ENCODE measurements at places on chromosomes 11 and 22.

- no peak for DNase-seq
Measured at GRCh38 chr11:75796091-75796435, 18.9 kb upstream of the UVRAG start.

- no peak for DNase-seq
Measured at GRCh38 chr11:79616392-79616851, 175.6 kb upstream of the TENM4 start.

GRCh38 chr11:65112546-65113360, 1.1 kb downstream of the TM7SF2 start:
- DNase-seq, result peak; percentile 46

DNA sequence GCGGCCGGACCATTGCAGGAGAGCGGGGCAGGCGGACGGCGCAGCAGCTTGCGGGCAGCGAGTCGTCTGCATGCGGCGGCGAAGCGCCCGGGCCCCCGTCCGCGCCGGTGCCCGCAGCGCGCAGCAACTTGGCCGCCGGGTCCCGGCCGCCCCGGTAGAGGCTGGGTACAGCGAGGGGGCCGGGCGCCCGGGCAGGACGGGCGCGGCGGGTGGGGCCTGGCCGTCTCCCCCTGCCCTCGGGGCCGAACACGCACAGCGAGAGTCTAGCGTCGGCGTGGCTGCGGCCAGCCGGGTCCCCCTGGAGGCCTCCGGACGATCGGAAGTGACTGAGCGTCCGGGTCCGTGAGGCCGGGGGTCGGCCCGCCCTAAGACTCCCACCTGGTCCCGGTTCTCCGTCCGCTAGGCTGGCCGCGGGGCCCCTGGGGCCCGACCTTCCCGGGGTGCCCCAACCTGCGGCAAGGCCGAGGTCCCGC, 775 bp upstream of the TRABD start:
- DNase-seq, result no peak

- DNase-seq, result no peak
Measured at GRCh38 chr22:38442967-38443627, 11.9 kb downstream of the KCNJ4 start.

GRCh38 chr11:118164885-118165284, 11.6 kb downstream of the SCN2B start:
- DNase-seq, result no peak

DNA sequence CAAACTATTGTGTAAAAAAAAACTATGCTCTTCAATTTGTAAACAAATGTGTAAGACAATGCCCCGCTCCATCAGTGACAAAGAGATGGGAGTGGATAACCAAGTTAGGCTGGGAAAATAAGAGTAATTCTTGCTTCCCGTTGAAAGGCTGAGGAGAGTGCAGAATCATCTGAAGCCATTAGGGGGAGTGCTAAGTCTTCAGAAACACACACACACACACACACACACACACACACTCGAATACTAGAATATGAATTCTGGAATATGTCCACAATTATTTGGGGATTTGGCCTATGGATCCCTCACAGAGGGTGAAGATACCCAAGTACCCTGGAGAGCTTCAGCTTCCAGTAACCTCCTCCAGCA, 27.8 kb upstream of the ROBO3 start:
- DNase-seq, result peak; percentile 47

- no peak for DNase-seq
Measured at GRCh38 chr11:8268530-8269400, 5.1 kb upstream of the LMO1 start.

DNA sequence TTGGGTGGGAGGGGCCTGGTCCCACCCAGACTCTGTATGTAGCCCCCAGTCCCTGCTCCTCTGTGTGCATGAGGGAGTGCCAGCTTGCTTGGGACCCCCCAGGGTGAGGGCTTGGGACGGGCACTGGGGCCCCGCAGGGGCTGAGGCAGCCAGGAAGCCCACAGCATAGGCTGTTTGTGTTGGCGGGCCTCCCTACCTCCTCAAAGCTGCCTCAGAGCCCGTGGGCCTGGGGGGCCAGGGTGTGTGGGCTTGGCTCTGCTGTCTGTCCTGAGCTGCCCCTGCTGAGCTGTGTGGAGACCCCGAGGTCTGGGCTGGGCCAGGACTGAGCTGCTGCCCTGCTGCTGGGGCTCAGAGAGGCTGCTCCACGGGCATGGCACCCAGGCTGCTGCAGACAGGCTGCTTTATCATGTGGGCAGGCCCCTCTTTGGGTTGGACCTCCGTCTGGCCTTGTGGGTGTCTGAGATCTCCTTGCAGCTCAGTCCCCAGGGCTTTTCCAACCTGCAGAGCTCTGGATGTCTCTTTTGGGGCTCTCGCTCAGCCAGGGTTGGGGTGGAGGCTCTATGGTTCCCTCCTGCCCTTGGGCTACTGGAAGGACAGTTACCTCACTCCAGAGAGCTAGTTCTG, 3.3 kb downstream of the TSPAN4 start:
- DNase-seq, result no peak

- DNase-seq, result no peak
Measured at GRCh38 chr11:15107730-15108515, 6.8 kb upstream of the INSC start.

GRCh38 chr11:28629235-28629634, 521.0 kb downstream of the METTL15 start:
- DNase-seq, result no peak

DNA sequence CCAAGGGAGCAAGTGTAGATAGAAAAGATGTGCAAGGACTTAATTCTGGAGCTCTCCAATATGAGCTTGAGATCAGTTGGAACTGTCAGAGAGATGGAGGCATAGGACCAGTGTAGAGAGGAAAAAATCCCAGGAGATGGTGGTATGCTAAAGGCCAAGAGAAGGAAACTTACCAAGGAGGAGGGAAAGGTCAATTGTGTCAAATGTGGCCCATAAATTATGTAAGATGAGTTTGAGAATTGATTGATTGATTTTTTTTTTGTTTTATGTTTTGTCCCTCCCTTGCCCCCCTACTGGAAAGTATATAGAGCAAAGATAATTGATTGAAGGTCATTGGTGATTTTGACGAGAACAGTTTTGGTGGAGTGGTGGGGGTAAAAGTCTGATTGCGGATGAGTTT, 2.8 kb upstream of the USP2 start:
- DNase-seq, result no peak

DNA sequence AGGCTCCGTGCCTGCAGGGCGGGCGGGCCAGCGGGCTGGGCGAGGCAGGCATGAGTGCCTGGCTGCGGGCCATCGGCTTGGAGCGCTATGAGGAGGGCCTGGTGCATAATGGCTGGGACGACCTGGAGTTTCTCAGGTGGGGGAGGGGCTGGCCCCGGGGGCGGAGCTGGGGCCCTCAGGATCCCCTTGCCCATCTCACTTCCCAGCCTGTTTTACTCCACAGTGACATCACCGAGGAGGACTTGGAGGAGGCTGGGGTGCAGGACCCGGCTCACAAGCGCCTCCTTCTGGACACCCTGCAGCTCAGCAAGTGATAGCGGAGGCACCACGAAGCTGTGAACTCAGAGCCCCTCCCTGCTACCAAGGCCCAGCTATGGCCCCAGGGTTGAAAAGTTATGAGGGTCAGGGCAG, 5.9 kb downstream of the PHOX2A start:
- DNase-seq, result peak; percentile 20

DNA sequence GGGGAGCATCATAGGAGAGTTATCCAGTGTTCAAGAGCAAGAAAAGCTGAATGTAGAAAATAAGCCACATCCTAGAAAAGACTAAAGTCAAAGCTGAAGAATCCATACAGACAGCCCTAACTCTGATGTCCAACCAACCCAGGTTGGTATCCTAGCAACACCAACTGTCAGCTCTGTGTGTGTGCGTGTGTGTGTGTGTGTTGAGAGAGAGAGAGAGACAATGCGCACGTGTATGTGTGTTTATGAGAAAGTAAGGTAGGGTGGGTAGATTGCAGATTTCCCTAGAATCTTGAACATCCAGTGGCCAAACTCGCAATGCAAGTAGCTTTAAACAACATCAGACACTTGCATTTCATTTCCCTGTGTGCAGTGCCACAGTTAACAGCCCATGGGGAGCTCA, 274.9 kb downstream of the FAM181B start:
- no peak for DNase-seq

- no peak for DNase-seq
Measured at GRCh38 chr11:1194231-1194976, 28.5 kb upstream of the MUC5B start.

- no peak for DNase-seq
Measured at GRCh38 chr11:69943066-69943465, 123.8 kb upstream of the FGF3 start.

DNA sequence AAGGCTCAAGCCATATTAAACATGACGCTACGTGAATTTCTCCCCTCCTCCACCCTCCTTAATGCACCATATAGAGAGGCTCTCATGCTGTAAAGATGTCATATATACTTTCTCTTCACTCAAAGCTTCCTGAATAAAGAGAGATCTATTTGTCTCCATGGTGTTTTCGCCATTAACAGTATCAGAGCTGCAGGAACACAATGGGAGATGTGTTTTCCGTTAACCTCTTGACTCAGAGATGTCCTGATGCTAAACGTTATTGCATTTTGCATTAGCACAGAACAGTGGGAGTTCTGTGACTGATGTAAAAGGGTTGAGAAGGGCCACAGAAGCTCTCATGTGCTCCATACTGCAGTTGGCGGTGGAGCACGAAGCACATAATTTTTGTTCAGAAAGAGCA, 25.7 kb upstream of the BLID start:
- DNase-seq, result peak; percentile 29

DNA sequence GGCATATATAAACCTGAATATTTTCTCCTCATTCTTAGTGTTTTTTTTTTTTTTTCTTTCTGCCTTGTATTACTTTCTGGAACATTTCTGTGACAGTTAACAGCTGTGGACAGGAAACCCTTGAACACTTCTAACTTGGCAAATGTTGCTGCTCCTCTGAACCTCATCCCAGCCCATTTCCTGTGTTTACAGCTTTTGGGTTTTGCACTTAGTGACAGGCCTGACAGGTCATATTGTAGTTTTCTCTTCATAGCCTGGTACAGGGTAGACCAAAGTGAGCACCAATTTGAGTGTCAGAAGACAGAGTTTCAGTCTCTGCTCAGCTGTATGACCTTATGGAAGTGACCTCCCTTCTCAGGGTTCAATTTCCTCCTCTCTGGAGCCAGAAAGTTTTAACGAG, 91.6 kb downstream of the STIM1 start:
- DNase-seq, result no peak

DNA sequence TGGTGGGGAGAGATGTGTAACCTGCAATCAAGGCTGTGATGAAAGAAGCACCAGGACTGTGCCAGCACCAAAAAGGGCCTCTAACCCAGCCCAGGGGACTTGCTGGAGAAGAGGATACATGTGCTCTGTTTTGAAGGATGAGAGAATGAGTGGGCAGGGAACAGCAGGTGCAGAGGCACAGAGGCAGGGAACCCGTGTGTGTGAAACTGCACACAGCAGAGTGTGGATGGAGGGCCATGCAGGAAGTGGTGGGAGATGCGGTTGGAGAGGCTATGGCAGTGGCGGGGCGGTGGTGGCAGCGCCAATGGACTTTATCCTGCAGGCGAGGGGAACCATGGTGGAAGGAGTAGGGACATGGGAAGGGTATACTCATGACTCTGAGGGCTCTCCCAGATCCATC, 25.2 kb upstream of the LRRC32 start:
- no peak for DNase-seq

- DNase-seq, result peak; percentile 72
Measured at GRCh38 chr22:37633625-37634416, 5.6 kb upstream of the SH3BP1 start.

GRCh38 chr11:104073950-104074705, 37.7 kb downstream of the DDI1 start:
- DNase-seq, result peak; percentile 5

- no peak for DNase-seq
Measured at GRCh38 chr11:31799435-31800397, 11.4 kb downstream of the PAX6 start.

GRCh38 chr22:27585141-27585540, 216.4 kb downstream of the MN1 start:
- no peak for DNase-seq

GRCh38 chr22:22111267-22111751, 128.7 kb upstream of the TOP3B start:
- DNase-seq, result no peak

- peak; percentile 55 for DNase-seq
Measured at GRCh38 chr11:16817351-16817750, 78.9 kb downstream of the C11orf58 start.

DNA sequence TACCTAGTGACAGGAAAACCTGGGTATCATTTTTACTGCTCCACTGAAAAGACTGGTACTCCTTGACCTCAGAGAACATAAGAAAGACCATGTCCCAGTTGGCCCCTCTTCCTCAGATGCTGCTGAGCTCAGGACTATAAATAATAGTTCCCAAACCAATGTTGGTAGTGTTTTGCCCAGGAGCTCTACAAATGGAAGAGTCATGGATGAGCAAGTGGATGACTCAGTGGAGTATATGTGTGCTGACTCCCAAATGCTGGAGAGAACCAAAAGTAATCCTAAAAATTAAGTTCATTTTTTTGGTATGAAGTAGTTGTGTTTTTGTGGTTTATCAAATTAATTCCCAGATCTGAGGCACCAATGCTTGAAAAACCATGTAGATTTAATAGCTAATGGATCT, 482.0 kb downstream of the KCNA4 start:
- no peak for DNase-seq

DNA sequence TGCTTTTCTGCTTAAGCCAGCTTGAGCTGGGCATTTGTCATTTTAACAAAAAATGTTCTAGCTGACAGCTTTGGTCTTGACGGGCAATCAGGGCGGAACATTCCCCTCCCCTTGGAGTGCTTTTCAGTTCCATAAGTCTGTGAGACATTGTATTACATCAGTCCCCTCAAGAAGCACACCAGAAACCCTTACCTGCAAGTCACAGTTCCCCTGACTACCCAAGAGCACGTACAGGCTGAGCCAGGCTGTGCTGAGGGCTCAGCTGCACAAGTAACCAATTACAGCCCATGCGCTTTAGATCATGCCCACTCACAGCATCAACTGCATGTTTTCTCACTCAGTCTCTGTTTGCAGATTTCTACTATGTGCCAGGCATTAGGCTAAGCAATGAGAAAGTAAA, 19.1 kb downstream of the HIRA start:
- DNase-seq, result no peak

DNA sequence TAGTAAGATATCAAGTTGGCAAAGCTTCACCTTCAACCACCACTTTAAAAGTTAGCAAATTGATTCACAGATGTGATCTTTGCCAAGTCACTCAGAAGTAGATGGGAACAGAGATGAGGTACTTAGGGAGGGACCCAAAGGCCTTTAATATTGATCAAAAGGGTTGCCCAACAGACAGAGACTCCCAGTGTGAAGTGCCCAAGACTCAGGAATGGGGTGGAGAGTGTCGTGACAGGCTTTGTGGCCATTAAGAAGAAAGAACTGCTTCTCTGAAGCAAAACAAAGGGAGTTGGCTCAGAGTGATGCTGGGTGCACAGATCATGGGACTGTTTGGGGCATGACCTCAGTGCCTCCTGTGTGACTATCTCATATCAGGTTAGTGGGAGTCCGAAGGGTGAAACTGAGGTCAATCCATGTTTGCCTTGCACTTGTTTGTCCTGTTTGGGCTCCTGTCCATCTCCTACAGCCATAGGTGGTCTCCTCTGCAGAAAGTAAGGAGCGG, 132.3 kb downstream of the APIP start:
- DNase-seq, result no peak
